ENCODE measurements at places on chromosomes 1 and 21. TPM values are rescaled to one million over a fixed set of nuclear protein-coding genes. Genes with fewer than 3 reads are reported as not detected.

DNA sequence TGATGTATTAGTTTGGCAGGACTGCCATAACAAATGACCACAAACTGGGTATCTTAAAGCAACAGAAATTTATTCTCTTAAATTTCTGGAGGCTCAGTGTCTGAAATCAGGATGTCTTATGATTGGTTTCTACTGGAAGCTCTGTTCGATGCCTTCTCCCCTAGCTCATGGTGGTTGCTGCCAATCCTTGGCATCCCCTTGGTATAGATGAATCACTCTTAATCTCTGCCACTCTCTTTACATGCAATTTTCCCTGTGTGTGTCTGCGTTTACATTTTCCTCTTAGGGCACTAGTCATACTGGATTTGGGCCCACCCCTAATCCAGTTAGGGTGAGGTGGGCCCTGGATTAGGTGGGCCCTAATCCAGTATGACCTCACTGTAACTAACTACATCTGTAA is 54.7 kb upstream of the MPC2 start:
- no peak overlapping the region for H3K27ac ChIP-seq
- no peaks in the 10 kb centered on the region for H3K27me3 ChIP-seq
- H3K4me1 ChIP-seq = peaks cover 10% of the 10 kb centered on the region
- H3K4me3 ChIP-seq = no peak overlapping the region
- peaks cover 9% of the 10 kb centered on the region for H3K36me3 ChIP-seq

DNA sequence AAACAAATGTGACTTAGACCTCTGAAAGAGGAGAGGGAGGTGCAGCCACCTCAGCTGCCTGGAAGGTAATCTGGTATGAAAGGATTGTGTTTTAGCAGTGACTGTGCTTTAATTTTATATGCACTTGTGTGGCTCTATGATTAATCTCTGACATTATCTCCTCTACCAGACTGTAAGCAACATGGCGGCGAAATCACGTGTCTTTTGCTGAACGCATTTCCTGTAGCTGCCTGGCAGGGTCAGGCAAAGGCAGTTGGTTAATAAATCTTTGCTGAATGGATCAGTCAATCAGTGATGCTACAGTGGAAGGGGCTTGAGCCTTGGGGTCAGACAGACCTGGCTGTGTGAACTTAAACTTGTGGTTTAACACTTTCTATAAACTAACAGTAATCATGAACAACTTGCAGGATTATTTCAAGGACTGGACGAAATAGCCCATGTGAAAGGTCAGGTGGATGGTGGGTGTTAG is 96.9 kb downstream of the ADSS2 start:
- no peak overlapping the region for H3K4me3 ChIP-seq
- no peak for DNase-seq
- no peak overlapping the region for H3K27ac ChIP-seq
- no peaks in the 10 kb centered on the region for H3K4me1 ChIP-seq
- no peaks in the 10 kb centered on the region for H3K36me3 ChIP-seq

GRCh38 chr1:91428182-91428798 is 23.7 kb upstream of the HFM1 start:
- no peaks in the 10 kb centered on the region for H3K27me3 ChIP-seq
- no peaks in the 10 kb centered on the region for H3K36me3 ChIP-seq
- no peak overlapping the region for H3K4me3 ChIP-seq
- H3K27ac ChIP-seq = no peak overlapping the region
- H3K4me1 ChIP-seq = no peaks in the 10 kb centered on the region
- DNase-seq = no peak

DNA sequence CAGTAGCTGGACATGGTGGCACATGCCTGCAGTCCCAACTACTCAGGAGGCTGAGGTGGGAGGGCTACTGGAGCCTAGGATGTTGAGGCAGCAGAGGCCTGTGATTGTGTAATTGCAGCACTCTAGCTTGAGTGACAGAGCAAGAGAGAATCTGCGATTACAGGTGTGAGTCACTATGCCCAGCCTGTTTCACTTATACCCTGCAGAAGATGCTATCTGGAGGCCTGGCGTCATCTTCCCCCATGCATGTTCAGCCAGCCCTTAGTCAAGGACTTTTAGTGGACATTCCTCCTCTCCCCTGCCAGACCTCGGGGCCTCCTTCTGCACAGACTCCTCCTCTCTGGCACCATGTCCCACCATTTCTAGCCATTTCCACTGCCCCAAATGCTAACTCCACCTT is 36.3 kb upstream of the RCC2 start:
- H3K4me1 ChIP-seq = no peaks in the 10 kb centered on the region
- no peaks in the 10 kb centered on the region for H3K36me3 ChIP-seq
- H3K4me3 ChIP-seq = no peak overlapping the region
- H3K27me3 ChIP-seq = no peaks in the 10 kb centered on the region
- H3K27ac ChIP-seq = no peak overlapping the region

GRCh38 chr1:217274416-217274815 is 356.5 kb downstream of the GPATCH2 start:
- H3K36me3 ChIP-seq = no peaks in the 10 kb centered on the region
- no peaks in the 10 kb centered on the region for H3K4me1 ChIP-seq
- H3K27me3 ChIP-seq = no peaks in the 10 kb centered on the region

The KCNE2 gene
- not detected for total RNA-seq

The HRNR gene
- not detected for total RNA-seq

The FAM229A gene
- 1.9 TPM for total RNA-seq

The SPATA46 gene
- not detected for total RNA-seq

The DNASE2B gene
- total RNA-seq = not detected

The SYPL2 gene
- 3.7 TPM for total RNA-seq

Measured in pancreas (tissue), 10 donors.